Astrocyte of the cerebellum (primary cell): ENCODE measurements at places on chromosomes 3 and 15.

DNA sequence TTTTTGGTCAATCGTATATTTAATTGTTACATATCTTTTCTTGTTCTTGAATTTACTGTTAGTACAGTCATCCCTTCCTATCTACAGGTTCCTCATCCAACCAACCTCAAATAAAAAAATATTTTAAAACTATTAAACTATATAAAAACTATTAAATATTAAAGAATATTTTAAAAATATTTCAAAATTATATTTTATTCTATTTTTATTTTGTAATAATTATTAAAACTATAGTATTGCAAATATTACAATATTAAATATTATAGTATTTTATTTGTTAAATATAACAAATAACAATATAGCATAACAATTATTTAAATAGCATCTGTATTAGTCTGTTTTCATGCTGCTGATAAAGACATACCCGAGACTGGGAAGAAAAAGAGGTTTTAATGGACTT, 357.9 kb upstream of the GOLIM4 start:
- DNase-seq = no peak

GRCh38 chr3:69379661-69380060, 6.2 kb downstream of the FRMD4B start:
- no peak for DNase-seq

GRCh38 chr15:39573844-39574243, 7.0 kb upstream of the THBS1 start:
- no peak for DNase-seq

DNA sequence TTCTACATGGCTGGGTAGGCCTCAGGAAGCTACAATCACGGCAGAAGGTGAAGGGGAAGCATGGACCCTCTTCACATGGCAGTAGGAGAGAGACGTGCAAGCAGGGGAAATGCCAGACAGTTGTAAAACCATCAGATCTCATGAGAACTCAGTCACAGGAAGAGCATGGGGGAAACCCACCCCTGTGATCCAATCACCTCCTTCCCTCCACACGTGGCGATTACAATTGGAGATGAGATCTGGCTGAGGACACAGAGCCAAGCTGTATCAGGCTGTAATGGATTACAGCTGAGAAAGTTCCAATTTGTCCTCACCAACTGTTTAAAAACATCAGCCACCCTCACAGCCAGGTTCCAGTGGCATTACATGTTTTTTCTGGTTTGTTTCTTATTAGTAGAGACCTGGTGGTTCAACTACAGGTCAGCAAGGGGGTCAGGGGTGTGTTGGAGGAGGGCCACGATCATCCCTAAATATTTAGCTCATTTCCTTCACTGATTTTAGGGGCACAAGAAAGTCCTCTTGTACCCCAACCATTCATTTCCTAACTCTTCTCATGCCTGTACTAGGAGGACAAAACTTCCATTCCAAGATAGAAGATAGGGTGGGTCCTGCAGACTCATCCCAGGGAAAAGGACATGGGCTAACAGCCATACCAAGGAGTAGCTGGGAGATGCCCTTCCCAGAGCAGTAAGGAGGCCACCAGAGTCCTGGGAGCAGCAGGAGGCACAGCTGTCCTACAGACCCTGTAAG, 54.4 kb downstream of the ANXA2 start:
- DNase-seq = no peak

- no peak for DNase-seq
These were observed 25.8 kb upstream of the TGM5 start for GRCh38 chr15:43292375-43293078.

DNA sequence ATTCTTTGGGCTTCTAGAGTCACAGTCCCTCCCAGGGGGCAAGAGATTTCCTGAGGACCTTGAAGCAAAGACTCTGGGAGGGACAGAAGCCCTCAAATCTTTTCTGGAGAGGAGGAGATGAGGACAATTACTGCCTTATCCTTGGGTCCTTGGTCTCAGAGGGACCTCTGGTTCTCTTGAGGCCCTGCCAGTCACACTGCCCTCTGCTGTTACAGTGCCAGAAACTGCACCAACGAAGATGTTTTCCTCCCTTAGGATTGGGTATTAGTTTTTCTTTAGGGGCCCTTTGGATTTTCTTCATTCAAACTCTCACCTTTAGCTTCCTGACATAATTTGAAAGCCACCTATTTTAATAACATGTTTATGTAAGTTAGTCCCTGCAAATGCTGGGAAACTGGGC, 58.2 kb upstream of the SCN5A start:
- DNase-seq = no peak

DNA sequence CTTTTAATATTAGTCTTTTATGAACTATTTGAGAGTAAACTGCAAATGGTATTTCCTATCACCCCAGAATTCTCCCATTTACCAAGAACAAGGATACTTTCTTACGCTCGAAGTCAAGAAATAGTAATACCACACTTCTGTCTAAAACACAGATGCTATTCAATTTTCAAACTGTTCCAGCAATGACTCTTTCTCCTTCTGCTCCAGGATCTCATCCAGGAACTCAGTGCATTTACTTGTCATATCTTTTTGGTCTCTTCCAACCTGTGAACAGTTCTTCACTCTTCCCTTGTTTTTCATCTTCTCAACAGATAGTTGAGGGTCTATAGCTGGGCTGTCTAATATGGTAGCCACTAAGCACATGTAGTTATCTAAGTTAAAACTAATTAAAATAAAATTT, 87.1 kb upstream of the GAP43 start:
- no peak for DNase-seq

- DNase-seq = no peak
These were observed 366.0 kb upstream of the TBL1XR1 start for GRCh38 chr3:177563243-177563780.

GRCh38 chr15:66911131-66911700, 154.2 kb upstream of the SMAD3 start:
- no peak for DNase-seq

DNA sequence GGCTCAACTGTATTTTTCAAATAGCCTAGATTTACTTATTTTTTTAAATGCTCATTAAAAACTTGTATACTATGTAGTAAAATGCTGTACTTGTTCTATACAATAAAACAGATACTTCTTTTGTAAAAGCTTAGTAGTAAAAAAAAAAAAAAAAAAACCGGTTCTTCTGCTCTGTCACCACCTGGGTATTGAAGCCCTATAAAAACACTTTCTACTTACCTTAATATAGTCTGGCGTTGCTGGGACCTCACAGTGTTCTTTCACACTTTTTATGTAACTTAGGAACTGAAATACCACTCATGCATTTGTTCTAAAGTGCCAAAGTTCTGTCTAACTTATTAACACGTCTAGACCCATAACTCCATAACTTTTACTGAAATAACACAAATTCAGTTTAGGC, 61.4 kb downstream of the TASOR start:
- no peak for DNase-seq
